ENCODE measurements at places on chromosomes 5 and 9. TPM values are rescaled to one million over a fixed set of nuclear protein-coding genes. Genes with fewer than 3 reads are reported as not detected.
A peak's percentile ranks its signal among the peaks of the same experiment; 100 is the strongest.

GRCh38 chr9:114017741-114018715 is 60.1 kb downstream of the AMBP start:
- no peak for DNase-seq

GRCh38 chr5:59484618-59485017 is 408.9 kb downstream of the PDE4D start:
- no peak for DNase-seq

- peak; percentile 6 for DNase-seq
Measured at GRCh38 chr5:21802869-21803490, 1050.2 kb downstream of the CDH12 start.

DNA sequence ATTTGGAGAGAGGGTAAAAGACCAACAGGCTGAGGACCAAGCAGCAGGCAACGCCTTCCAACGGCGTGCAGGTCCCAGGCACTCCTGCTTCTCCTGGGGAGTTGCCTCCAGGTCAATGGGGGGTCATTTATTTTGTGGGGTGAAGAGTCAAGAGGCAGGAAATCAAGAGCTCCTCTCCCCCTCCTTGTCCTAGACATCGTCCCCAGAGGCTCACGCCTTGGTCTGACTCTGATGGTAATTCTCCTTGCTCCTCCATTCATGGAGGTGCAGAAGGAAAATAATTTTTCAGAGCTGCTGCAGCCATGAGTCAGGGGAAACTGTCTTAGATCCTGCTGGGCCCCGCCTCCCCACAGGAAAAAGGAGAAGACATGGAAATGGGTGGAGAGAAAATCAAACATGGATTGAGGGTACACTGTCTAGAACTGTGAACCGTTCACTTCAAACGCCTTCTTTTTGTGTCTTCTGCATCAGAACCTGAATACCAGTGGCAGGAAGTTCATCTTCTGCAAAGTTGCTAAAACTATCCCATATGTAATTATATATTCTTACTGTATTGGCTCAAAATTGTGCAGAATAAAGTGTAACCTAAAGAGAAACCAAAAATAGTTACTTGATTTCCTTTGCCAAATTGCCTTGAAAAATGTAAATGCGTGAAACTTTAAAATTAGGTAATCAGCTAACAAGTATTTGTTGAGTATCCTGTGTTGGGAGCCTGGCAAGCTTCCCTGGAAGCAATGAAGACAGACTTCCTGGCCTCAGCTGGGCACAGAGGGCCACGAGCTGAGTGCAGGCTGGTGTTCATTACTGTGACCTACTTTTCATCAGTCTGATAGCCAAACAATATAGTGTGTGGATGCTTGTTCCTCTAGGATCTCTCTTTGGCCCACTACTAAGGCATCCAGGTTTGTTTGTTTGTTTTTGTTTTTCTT is 142.0 kb downstream of the CMYA5 start:
- no peak for DNase-seq

DNA sequence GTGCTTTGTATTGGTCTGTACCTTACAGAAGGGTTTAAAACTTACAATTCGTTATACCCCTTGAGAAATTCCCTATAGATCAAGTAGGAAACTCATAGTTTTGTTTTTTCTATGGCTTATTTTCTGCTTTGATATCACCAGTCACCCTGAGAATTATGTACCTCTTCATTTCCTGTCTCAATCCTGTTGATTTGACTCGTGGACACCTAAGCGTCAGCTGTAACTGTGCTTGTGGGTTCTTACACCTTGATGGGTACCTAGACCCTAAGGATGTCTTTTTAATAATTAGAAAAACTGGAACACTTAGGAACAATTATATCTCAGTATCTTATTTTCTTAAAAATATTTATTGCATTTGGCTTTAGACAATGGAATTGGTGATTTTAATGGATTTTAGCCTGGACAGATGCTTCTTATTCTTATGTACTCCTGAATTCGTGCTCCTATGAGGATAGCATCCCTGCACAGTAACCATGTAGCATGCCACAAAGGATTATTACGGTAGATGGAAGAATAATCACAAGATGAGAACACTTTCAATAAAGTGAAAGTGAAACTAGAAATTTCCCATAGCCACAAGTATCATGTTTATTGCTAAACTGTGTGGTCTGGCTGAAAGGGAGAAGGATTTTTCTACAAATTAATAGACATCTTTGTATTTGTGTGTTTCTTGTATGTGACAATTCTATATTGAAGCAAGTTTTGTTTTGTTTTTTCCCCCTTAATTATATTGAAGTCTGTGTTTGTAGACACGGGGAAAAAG is 1920.3 kb upstream of the WWC1 start:
- no peak for DNase-seq

DNA sequence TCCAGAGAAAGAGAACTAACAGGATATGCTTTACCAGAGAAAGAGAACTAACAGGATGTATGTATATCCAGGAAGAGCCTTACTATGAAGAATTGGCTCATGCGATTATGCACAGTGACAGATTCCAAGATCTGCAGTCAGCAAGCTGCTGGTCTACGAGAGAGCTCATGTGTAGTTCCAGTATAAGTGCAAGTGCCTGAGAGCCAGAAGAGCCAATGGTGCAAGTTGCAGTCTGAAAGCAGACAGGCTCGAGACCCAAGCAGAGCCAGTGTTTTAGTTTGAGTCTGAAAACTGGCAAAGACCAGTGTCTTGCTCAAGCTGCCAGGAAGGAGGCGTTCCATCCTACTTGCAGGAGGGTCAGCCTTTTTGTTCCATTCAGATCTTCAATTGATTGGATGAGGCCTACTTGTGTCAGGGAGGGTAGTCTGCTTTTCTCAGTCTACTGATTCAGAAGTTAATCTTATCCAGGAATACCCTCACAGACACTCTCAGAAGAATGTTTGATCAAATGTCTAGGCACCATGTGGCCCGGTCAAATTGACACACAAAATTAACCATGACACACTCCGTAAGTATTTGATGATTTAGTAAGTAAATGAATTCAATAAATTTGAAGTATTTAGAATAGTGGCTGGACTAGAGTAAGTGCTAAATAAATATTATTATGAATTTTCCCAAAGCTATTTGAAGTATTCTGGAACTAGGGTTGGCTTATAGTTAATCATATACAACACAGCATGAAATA is 372.1 kb upstream of the SGCD start:
- DNase-seq: no peak

- DNase-seq: no peak
Measured at GRCh38 chr5:77844373-77844622, 68.2 kb upstream of the TBCA start.

DNA sequence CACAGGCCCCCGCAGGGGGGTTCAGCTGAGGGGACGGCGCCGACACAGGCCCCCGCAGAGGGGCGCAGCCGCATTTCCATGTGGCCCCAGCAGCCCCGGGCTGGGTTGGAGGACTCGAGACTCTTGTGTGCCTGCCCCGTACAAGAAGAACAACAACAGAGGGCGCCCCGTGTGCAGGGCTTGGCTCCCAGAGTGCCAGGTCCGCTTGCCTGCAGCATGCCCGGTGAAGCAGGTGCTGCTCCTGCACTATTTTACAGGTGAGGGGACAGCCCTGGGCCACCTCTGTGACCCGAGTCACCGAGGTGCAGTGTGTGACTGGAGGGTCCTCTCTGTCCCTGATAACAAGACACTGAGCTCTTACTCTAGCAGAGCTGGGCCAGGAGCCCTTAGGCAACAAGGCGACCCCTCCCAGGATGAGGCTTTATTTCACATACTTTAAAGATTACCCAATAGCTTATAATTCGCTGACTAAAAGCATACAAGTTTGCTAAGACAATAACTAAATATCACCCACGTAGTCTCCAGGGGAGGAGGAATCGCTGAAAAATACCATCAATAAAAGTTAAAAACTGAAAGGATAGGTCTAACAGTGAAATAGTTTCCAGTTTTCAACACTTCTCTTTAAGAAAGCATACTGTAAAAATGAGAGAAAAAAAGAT is 41.7 kb upstream of the SLC9A3 start:
- no peak for DNase-seq

DNA sequence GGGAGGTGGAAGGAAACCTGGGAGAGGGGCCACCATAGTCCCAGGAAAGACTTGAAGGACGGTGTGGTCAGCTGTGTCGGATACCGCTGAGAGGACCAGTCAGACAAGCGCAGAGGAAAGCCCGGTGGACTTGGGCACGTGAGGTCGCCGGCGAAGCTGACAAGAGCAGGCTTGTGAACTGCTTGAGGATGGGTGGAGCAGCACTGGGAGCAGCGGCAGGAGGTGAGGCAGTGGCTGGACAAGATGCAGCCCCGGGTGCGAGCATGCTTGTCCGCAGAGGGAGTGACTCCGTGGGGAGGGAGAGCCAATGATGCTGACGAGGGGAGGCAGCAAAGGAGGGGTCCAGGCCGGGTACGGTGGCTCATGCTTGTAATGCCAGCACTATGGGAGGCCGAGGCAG is 18.3 kb upstream of the CD74 start:
- DNase-seq: no peak

GRCh38 chr9:123608104-123608503 is 252.1 kb downstream of the CRB2 start:
- DNase-seq: peak; percentile 58

GRCh38 chr5:147590096-147590495 is 80.2 kb upstream of the DPYSL3 start:
- no peak for DNase-seq

GRCh38 chr5:99285606-99286005 is 356.8 kb upstream of the CHD1 start:
- DNase-seq: no peak

DNA sequence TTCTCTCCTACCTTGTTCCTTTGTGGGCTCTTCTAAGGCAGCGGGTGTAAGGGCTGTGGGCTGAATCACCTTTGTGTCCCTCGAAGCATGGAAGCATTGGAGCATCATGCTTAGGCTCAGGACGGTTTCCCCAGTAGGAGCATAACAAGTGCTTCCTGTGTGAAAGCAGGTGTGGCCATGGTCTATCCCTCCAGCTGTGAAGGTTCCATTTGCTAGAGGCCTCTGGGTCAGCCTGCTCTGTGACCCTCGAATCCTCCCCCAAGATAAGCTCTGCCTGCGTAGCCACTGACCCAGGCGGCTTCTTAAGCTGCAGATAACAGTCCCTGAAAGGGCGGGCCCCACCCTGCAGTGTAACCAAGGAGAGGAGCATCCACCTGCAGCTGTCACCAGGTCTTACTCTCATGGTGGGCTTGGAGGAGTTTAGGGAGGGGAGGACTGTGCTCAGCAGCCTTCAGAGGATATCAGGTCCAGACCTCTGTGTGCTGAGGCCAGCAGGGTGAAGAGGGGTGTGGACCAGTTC is 8.4 kb upstream of the NDST1 start:
- DNase-seq: peak; percentile 92

GRCh38 chr5:115954144-115954543 is 8.1 kb upstream of the LVRN start:
- no peak for DNase-seq

GRCh38 chr5:132202711-132203463 is 24.8 kb downstream of the P4HA2 start:
- DNase-seq: no peak

GRCh38 chr5:59079622-59080620 is 497.0 kb downstream of the RAB3C start:
- no peak for DNase-seq

DNA sequence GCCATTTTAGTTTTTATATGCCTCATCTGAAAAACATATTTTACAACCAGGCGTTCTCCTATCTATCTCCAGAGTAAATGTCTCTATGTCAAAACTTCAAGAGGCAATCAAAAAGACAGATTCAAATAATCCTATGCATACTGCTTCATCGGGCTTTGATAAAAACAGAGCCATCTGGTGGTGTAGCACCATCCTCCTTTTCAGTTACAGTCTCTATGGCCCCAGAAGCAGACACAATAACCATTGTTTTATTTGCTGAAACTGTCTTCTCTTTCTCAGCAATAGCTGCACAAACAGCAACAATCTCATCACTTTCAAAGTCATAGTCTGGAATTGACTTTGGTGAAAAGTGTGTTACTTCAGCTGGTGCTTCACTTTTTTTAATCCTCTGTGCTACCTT is 36.3 kb downstream of the PTGER4 start:
- DNase-seq: no peak

GRCh38 chr9:104776797-104777196 is 12.9 kb downstream of the NIPSNAP3B start:
- DNase-seq: no peak

DNA sequence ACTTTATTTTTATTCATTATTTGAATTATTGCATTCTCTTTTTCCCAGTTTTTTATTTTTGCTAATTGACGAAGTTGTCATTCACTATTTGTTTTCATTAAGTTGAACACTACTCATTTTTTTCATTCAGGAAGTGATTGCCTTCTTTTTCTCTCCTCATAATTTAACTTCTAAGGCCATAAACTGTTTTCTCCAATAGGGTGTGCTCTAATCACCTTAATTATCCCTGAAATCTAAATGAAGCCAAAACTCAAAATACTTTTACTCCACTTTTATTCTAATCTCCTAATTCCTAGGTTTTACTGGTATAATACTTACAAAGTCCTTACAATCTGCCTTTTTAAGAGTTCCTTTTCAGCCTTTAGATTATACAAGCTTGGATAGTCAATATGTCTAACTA is 2.9 kb upstream of the OR13C2 start:
- DNase-seq: no peak

- DNase-seq: no peak
Measured at GRCh38 chr5:125154301-125155110, 408.1 kb upstream of the ZNF608 start.

CTXN3 gene
- total RNA-seq: not detected

LOX gene
- total RNA-seq: 0.09 TPM

GAPT gene
- not detected for total RNA-seq

IRGM gene
- not detected for total RNA-seq

BAAT gene
- 0.27 TPM for total RNA-seq

C9orf153 gene
- total RNA-seq: not detected

LMX1B gene
- total RNA-seq: not detected

PCDHAC2 gene
- not detected for total RNA-seq

SLC26A2 gene
- 4.1 TPM for total RNA-seq
